Activated CD8-positive, alpha-beta memory T cell treated with anti-CD3 and anti-CD28 coated beads for 36 hours (primary cell): ENCODE measurements at places on chromosomes 2 and 18. TPM values are rescaled to one million over a fixed set of nuclear protein-coding genes. Genes with fewer than 3 reads are reported as not detected.

The CDH20 gene
- 0.06 TPM for total RNA-seq

The MTCL1 gene
- total RNA-seq, result 0.92 TPM

The RAD51AP2 gene
- not detected for total RNA-seq

The SERPINB8 gene
- 15.2 TPM for total RNA-seq

The GALNT3 gene
- 2.6 TPM for total RNA-seq

The TRAPPC12 gene
- total RNA-seq, result 66.6 TPM

The MAP3K19 gene
- total RNA-seq, result not detected

The ABI2 gene
- 35.2 TPM for total RNA-seq

The RTTN gene
- total RNA-seq, result 25.2 TPM

The KCNE4 gene
- total RNA-seq, result not detected

The KCNG2 gene
- total RNA-seq, result not detected

The GCKR gene
- total RNA-seq, result not detected

The RFX8 gene
- total RNA-seq, result not detected

The PAX3 gene
- total RNA-seq, result not detected

The SMYD1 gene
- not detected for total RNA-seq

The KLHL41 gene
- 0.25 TPM for total RNA-seq

The PROC gene
- total RNA-seq, result not detected

The FKBP1B gene
- total RNA-seq, result 3.2 TPM

The RAB3GAP1 gene
- 23.5 TPM for total RNA-seq

The OTX1 gene
- 0.13 TPM for total RNA-seq

The GAD1 gene
- total RNA-seq, result 0.55 TPM

The GKN2 gene
- total RNA-seq, result not detected

The MC2R gene
- total RNA-seq, result not detected

The FOXI3 gene
- not detected for total RNA-seq

The LRRTM4 gene
- not detected for total RNA-seq

The HOXD4 gene
- not detected for total RNA-seq
